ENCODE measurements at places on chromosomes 3 and 15.

DNA sequence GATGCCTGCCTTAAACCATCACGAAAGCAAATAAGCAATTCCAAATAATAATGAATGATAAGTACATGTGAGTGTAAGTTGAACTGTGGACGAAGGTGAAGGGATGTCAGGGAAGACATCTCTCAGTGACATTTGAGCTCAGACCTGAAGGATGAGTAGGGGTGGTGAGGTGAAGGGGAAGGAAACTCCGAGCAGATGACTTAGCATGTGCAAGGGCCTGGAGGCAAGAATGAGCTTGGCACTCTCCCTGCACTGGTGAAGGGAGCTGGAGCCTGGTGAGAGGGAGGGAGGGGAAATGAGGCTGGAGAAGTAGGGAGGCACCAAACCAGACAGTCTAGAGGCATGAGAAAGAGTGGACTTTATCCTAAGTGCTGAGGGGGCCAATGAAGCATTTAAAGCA is 84.3 kb downstream of the MTHFS start:
- H3K4me1 ChIP-seq: no peaks in the 10 kb centered on the region
- no peak overlapping the region for H3K27ac ChIP-seq
- no peaks in the 10 kb centered on the region for H3K27me3 ChIP-seq
- H3K4me3 ChIP-seq: no peak overlapping the region

DNA sequence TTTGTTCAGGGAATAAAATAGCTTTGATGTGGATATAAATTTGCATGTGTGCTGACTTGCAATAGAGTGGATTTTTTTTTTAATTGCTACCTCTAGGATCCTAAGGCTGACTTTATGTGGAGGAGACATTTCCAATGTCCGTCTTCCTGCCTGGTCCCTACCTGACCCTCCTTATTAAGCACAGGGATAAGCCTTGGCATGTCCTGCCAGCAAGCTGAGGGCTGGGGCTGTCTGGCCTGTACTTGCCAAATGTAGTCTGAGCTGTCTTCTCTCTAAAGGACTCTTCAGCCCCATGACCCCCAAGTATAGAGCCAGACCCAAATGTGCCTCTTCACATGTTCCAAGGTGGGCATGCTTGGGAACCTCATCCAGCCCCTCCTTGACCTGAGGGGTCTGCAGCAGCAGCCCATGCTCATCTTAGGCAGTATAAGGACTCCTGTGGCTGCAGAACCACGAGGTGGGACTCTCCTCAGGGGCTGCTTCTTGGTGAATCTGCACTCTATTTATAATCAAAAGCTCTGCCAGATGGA is 88.8 kb downstream of the CACNA1D start:
- H3K4me3 ChIP-seq: no peak overlapping the region
- H3K36me3 ChIP-seq: no peaks in the 10 kb centered on the region
- peaks cover 12% of the 10 kb centered on the region for H3K27me3 ChIP-seq
- no peaks in the 10 kb centered on the region for H3K4me1 ChIP-seq
- no peak overlapping the region for H3K27ac ChIP-seq
- no peak for DNase-seq

GRCh38 chr3:28667646-28668621 is 319.3 kb upstream of the AZI2 start:
- no peaks in the 10 kb centered on the region for H3K4me1 ChIP-seq
- H3K4me3 ChIP-seq: no peak overlapping the region
- no peak for DNase-seq
- no peaks in the 10 kb centered on the region for H3K36me3 ChIP-seq
- peaks cover 29% of the 10 kb centered on the region for H3K27me3 ChIP-seq

- peaks cover 7% of the 10 kb centered on the region for H3K27me3 ChIP-seq
- H3K27ac ChIP-seq: no peak overlapping the region
- no peak overlapping the region for H3K4me3 ChIP-seq
- peaks cover 12% of the 10 kb centered on the region for H3K4me1 ChIP-seq
Observed at GRCh38 chr3:142972092-142972753, 8.7 kb upstream of the PAQR9 start.

GRCh38 chr15:66702787-66703539 is 927 bp downstream of the SMAD6 start:
- H3K4me1 ChIP-seq: peaks cover 51% of the 10 kb centered on the region
- H3K36me3 ChIP-seq: no peaks in the 10 kb centered on the region
- no peaks in the 10 kb centered on the region for H3K27me3 ChIP-seq
- peak overlapping the region; percentile 89 for H3K27ac ChIP-seq
- H3K4me3 ChIP-seq: peak overlapping the region; percentile 92
- DNase-seq: no peak

DNA sequence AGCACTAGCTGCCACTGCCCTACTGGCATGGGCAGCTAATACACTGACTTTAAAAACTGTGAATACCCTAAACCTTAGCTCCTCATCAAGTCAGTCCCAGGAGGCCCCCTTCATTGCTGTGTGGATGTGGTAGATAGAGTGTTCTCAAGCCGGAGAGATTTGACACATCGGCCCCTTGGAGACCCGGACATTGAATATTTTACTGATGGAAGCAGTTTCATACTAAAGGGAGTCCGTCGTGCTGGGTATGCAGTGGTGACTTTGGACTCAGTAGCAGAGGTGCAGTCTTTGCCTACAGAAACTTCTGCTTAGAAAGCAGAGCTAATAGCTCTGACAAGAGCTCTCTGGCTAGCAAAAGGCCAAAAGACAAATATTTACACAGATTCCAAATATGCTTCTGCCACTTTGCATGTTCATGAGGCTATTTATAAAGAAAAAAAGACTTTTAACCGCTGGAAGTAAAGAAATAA is 17.5 kb downstream of the CCR4 start:
- DNase-seq: no peak
- H3K36me3 ChIP-seq: no peaks in the 10 kb centered on the region
- peak overlapping the region; percentile 16 for H3K27ac ChIP-seq
- no peak overlapping the region for H3K4me3 ChIP-seq
- H3K27me3 ChIP-seq: peaks cover 6% of the 10 kb centered on the region
